ELR (cell line): ENCODE measurements at places on chromosomes 2 and 18.
A peak's percentile ranks its signal among the peaks of the same experiment; 100 is the strongest.

- no peak for DNase-seq
These were observed 91.4 kb downstream of the LDLRAD4 start for GRCh38 chr18:13309748-13310670.

- DNase-seq: no peak
These were observed 8.1 kb downstream of the NPC1 start for GRCh38 chr18:23578067-23578701.

- no peak for DNase-seq
These were observed 12.1 kb upstream of the GAL3ST2 start for GRCh38 chr2:241764275-241765241.

DNA sequence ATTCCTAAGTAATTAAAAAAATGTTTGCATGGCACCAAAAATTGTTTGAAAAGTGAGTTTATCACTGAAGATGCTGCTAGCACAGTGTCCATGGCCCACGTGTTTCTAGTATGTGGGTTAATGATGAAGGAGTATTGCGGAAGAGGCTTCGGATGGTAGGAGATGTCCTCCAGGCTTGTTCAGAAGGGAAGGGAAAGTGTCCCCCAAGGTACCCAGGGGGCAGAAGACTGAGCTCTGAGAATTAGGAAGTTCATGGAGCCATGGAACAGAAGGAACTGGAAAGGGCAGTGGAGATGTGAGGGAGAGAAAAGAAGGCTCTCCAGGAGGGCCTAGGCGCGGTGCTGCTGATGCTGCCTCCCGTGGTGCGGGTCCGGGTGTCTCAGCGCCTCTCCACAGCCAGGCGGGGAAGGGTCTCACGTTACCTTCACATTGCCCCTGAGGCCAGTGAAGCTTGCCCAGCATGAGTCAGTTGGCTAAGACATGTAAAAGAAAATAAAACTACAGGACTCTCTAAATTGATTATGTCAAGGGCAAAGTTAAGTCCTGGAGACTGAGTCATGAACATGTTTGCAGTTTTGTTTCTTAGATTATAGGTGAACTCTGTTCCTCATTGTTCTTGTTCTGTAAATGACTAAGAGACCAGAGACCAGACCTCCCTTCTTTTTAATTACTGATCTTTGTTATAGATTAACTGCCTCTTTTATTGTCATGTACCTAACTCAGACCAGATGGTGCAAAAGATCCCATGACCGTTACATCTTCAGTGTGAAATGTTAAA, 89.0 kb downstream of the MTCL1 start:
- DNase-seq: peak; percentile 77

GRCh38 chr2:23526114-23526513, 141.1 kb downstream of the KLHL29 start:
- no peak for DNase-seq

- DNase-seq: peak; percentile 50
These were observed 18.8 kb downstream of the ZNF385B start for GRCh38 chr2:179842498-179843153.

- DNase-seq: no peak
These were observed 22.0 kb upstream of the INHBB start for GRCh38 chr2:120323807-120324399.

- peak; percentile 79 for DNase-seq
These were observed 42.1 kb upstream of the TAF1B start for GRCh38 chr2:9800975-9801726.

DNA sequence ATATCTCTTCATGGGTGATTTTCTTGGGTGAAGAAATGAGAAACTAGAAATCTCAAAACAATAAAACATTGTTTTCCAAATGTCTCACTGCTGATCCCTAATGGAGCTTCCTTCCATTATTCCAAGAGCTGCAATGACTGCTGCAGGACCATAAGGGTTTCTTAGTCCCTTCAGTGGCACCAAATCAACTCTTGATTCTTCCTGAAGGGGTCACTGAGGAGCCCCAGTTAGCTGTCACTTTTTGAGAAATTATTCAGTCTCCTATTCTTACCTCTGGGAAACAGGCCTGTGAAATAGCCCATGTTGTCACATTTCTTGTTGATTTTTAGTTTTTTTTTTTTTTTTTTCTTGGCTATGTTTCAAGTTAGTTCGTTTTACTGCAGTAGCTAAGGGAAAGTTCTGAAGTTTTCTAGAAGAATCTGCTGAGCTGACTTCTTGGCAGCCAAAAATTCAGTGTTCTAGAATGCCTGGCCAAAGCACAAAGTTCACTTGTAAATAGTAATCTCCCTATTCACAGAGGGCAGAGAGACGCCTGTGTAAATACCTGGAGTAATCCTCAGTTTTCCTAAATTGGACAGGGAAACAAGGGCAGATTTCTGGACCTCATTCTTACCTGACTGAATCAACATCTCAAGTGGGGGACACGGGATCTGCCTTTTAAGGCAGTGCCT, 480.0 kb downstream of the RIT2 start:
- no peak for DNase-seq

DNA sequence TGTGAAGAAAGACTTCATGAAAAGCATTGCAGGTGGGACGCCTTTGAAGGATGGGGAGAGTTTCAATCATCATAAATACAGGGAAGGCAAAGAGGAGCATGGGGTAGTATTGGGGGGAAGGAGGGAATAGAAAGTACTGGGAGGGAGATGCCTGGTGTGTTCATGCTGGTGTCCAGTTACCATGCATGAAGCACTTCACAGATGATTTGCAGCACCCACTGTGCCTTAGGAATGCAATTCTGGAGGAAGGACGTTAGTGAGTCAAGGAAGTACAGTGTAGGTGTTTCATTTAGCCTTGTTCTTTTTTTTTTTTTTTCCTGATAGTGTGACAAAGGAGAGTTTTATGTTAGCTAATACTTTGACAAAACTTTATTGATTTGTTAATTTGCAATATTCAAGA, 36.8 kb downstream of the ADAM23 start:
- no peak for DNase-seq

DNA sequence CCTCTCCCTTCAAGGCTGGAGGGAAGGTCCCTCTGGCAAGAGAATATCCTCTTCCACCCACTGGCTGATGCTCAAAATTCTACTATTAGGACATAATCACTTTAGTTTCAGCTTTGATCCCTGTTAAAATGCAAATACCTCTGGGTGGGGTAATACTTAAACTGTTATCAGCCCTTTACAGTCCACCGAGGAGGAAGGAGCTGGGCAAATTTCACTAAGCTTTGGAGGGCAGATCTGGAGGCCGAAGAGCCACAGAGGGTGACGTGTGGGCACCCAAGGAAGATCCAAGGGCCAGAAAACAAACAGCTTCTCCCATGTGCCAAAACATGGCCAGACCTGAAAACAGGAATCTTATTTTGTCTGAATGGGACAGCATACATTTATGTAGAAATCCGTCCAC, 74.6 kb upstream of the BCL11A start:
- DNase-seq: no peak

DNA sequence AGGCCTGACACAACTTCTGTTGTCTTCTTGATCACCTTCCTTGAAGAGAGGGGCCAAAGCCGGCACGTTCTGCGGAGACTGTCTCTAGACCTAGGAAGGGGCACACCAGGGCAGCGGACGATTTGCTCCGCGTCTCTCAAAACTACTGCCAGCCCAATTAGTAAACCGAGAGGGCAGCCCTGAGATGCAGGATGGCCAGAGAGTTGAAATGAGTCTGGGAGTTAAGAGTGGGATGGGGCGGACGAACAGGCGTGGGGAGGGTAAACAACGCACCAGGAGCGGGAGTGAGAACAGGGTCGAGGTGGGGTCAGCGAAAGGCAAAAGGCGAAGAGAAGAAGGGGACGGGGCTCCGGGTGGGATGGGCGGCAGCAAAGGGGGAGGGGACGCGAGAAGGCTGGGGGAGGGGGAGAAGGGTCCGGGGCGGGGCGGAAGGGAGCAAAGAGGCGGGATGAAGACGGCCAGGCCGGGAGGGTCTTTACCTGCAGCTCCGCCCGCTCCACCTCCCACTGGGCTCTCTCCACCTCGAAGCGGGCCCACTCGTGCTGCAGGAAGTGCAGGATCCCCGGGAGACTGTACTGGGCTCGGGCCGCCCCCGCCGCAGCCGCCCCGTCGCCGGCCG, 476 bp downstream of the STRN start:
- DNase-seq: peak; percentile 43

DNA sequence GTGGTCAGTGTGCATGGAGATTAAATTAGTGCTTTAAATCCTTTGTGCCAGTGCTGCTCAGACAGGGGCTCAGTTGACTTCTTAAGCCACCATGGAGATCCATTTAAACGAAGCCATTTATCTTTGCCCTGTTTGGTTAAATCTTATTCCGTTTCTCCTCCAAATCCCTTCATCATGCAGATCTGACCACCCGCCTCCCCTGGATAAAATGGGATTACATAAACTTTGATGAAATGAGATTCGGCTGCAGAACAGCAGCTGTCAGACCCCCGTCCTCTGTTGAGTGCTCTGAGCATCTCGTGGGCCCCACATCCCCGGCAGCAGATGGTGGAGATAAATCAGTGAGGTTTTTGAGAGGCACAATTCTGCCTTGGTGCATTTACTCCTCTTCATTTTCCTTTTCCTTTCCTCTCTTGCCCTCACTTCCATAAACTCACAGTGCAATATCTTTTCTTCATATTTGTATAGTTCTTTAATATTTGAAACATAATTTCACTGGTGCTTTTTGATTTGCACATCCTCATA, 84.4 kb upstream of the TWIST2 start:
- DNase-seq: no peak

- no peak for DNase-seq
These were observed 52.9 kb downstream of the MMADHC start for GRCh38 chr2:149534674-149535073.

- DNase-seq: no peak
These were observed 23.3 kb downstream of the PUM2 start for GRCh38 chr2:20327370-20327769.

DNA sequence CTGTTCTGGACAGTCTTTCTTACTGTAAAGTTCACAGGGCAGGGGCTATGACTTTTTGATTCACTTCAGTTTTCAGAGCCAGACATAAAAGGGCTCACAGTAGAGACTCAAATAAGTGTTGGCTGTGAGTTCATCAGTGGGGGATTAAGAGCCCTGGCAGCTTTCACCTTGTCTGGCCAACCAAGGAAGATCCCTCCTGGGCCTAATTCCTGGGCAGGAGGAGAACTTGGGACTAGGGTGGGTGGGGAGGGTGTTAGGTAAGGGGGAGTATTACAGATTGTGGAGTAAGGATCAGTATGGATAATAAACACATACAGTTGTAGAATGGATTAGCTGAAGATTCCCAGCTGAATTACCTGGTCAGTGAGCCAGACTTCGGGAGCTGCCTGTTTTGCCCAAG, 904 bp upstream of the SFXN5 start:
- no peak for DNase-seq

- DNase-seq: peak; percentile 58
These were observed 165.2 kb upstream of the COL3A1 start for GRCh38 chr2:188808947-188809355.

DNA sequence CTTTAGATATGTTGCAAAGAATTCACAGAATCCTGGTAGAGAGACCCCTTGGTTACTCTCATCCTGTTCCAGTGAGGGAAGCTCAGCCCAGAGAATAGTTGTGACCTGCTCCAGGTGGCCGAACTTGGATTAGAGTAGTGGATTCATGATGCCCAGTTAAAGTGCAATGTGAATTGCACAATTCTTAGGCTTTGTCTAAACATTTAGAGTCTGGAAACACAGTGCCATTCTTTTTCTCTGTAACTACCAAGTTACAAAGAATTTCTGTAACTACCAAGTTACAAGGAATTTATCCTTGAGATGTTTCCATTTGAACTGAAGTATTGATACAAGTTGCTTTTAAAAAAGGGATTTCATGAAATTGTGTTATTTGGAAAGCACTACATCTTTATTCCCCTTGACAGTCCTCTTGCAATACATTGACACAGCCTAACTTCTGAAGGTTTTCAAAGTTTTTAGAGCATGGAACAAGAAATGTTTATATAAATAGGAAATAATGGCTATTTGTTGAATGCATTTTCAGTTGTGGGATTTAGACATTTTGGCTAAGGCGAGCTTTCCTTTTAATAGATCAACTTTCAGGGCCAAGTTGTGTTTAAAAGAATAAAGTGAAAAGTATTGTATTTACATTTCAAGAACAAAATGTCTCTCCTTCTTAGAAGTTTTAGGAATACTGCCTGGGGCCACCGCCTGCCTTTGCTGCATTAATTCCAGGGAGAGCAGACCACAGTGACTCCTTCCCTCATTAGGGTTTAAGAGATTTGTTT, 315.0 kb downstream of the LPIN1 start:
- DNase-seq: no peak

DNA sequence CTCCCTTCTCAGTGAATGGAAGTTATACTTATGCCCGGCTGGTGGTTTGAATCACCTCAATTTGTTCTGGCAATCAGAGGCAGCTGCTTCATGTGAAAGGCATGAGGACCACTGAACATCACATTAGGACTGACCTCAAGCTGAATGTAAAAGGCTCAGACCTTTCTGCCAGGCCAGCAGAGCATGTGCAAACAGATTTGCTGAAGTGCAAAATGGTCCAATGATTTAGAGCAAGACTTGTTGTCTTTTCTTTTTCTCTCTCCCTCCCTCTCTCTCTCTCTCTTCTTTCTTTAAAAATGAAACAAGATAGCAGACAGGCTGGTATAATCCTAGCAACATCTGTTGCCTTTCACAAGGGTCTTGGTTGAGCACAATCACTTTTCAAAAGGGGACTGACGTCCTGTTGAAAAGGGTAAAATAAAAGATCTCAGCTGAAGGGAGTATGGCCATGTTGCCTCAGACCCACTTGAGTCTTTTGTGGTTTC, 13.3 kb upstream of the CDH7 start:
- DNase-seq: no peak

DNA sequence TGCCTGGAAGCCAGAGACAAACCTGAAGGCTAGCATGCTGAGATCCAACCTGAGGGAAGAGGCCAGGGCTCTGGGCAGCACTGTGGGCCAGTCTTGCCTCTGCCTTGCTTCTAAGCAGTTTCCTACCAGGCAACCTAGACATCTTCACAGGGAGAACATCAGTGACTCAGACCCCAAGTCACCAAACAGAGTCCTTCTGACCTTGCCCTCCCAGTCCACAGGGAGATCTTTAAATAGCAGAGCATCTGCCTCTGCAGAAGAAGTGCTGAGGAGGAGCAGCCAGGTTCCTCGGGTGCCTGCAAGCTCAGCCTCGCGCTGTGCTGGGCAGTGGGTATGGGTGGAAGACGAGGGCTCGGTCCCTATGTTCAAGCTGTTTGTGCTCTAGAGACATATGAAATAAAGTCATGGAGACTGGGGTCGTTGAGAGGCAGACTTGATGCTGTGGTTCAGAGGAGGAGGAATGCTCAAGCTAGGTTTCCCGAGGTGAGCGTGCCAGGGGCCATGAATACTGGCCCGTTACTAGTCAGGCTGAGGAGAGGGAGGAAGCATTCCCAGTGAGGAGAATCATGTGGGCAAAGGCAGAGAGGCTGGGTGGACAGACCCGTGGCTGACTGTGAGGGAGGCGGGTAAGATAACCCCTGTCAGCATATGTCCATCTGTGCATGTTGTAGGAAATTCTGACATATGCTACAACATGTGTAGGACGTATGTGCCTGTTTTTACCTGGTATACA, 66.5 kb downstream of the BOLA3 start:
- DNase-seq: no peak

- peak; percentile 53 for DNase-seq
These were observed at the start of gene BCL2 for GRCh38 chr18:63319383-63320122. Gene BCL2, minus strand, starts transcription at chr18:63319769.

DNA sequence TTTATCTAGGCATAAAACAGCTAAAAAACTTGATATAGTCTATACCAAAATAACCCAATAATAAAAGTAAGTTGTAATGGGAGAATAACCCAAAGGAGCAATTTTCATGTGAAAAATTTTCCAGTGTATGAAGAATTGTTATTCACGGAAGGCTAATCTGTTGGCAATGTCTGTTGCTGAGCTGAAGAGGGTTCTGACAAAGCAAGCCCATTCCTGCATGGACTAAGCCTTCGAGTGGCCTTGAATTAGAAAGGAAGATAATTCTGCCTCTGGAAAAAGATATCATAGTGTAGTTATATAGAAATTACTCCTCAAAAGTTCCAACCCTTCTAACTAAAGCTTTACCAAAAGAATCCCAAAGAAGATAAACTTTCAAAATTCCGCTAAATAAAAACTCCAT, 101.5 kb downstream of the MAP2 start:
- DNase-seq: no peak
